ENCODE measurements at places on chromosomes 3 and 15.

DNA sequence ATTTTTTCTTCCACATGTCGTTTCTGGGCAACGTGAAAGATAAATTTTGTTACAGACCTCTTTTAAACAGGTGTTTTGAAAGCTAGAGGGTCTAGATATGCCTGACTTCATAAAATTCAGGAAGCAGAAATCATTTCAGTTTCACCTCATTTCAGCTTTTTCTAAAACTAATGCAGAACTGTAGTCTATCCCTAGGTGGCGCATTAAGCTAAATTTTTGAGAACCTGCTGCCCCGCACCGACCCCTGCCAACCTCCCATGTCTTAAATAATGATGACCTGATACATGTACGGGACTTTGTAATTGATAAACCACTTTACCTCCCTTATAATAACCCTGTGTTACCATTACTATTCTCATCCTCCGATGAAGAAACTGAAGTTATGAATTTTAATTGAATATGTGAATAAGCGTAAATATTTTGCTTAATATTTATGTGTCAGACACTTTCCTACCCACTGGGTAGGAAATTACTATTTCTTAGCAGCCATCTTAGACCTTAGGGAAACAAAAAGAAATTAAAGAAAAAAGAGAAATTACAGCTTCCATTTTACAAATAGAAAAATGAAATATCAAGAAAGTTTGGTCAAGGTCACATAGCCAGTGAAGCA lies 78.7 kb upstream of the GCNT3 start:
- no peak for DNase-seq

- no peak for DNase-seq
These were observed 31.8 kb downstream of the REC114 start for GRCh38 chr15:73474785-73475184.

DNA sequence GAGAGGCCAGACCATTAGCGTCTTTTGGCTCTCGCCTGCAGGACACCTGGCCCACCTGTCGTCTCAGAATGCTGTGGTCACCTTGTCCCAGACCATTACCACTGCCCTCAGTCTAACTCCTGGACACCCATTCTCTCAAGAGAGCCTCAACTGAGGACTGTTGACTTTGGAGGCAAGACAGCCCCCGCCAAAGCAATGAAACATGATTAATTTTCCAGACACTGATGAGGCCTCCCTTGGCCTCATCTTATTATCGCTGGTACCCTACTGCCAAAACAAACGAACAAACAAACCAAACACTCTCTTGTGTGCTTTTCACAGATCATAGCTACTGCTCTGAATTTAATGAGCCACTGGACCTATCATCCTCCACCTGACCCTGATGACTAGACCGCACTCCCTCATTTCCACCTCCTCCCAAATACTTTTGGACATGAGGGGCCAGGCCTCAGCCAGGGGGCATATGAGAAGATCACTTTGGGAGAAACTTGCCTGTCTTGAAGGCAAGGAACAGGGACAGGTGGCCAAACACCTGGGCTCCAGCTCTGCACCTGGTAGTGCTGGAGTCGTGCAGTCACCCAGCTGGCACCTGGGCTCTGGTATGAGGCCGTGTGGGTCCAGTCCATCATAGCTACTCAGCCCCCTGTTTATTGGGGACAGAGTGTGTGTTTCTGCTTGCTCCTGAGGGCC lies 27.6 kb downstream of the ALS2CL start:
- no peak for DNase-seq

DNA sequence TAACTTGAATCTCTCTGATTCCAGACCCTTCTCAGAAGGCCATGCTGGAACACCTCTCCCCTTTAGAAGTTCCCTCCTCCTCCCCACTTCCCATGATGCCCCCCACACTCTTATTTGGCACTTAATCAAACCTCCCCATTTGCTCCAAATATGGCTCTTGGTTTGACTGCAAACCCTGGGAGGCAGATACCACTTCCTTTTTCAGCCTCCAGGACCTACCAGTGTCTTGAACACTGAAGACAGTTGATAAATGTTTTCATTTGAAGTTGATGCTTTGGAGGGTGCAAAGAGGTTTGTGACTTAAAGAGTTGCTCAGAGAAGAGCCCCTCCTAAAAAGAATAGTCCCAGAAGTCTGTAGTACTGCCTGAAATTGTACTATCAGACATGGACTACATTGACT lies 61.5 kb downstream of the SEMA5B start:
- DNase-seq = no peak

DNA sequence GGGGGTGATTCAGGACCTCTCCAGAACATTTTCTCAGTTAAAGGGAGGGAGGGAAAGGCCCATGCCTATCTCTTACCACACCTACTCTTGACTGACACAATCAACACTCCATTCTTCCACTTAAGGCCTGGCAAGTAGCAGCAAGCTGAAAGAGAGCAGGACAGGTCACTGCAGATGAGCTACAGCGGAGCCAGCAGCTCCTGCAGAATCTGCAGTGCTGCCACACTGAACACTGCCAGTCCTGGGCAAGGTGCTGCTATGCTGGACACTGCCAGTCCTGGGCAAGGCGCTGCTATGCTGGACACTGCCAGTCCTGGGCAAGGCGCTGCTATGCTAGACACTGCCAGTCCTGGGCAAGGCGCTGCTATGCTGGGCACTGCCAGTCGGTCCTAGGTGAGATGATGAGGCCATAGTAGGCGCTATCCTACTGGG lies 143.7 kb downstream of the MYLK start:
- DNase-seq = no peak

DNA sequence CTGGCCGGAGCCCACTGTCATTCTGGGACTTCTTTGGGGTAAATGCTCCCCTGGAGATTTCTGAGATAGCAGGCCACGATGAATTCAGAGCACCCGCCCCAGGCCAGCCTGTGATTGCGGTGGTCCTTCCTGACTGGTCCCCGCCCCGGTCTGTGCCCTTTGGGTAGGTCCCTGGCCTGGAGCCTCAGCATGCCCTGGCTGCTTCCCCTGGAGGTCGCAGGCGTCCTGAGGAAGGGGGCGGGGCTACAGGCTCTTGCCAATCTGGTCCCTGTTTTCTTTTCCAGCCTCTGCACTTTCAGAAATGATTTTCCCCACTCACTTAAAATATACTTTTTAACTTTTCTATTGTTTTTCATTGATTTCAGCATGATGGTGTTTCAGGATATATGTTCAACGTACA lies 250.2 kb upstream of the ATP10A start:
- DNase-seq = no peak

GRCh38 chr3:142495103-142495502 lies 47.3 kb upstream of the XRN1 start:
- no peak for DNase-seq

DNA sequence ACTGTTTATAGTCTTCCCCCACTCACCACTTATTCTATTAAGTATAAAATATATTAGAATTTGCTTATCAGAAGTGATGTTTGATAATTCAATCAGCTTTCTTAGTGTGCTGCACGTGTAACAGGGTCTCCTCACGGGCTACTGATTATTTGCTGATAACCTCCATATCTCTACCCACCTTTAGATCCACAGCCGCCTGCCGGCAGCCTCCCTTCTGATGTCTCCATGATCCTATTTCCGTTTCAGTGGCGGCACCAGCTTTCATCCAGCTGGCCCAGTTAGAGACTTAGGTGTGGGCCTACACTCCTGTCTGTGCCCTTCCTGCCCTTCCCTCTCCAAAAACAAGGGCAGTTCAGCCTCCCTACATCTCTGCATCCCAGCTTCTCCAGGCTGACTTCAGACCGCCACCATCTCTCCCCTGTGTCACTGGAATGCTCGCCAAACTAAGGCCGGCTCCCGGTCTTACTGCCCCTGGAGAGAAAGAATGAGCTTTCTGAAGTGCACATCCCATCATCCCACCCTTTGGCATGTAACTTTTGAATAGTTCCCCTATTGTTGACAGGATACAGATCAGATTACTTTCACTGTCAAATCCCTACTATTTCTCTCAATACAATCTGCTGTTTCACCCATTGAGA lies 76.6 kb upstream of the PRTG start:
- no peak for DNase-seq

DNA sequence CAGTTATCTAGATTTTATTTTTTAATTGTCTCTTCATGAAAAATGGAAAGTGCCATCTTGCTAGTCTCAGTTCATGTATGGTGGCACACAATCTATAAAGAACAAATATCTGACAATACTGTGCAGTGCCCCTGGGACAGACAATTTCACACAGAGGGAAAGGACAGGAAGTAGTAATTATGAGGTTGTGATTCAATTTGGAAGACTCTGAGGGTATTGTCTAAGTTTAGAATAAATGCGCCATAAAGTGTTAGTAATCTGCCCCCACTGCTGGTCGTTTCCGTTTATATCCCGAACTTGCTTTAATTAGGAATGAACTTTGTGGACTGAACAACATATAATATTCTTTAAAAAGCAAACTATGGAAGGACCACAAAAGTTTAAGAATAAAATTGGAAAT lies 196.4 kb upstream of the SLC24A5 start:
- DNase-seq = no peak

DNA sequence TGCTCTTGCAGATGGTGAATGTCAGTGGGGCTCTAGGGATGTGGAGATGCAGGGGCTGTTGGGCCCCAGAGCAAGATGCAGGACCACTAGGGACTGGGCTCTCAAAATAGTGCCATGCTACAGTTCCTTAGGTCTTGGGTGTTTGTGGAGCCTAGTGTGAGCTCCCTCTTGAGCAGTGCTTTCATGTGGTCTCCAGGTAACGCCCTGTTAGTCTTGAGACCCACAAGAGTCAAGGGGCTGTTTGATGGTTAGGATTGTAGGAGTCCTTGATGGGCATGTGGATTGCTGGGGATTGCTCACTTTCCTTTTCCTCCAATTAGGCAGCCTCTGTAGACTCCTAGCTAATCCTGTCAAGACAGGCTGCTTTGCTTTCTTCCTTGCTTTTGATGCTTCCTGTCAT lies 56.0 kb downstream of the CCDC66 start:
- DNase-seq = no peak

DNA sequence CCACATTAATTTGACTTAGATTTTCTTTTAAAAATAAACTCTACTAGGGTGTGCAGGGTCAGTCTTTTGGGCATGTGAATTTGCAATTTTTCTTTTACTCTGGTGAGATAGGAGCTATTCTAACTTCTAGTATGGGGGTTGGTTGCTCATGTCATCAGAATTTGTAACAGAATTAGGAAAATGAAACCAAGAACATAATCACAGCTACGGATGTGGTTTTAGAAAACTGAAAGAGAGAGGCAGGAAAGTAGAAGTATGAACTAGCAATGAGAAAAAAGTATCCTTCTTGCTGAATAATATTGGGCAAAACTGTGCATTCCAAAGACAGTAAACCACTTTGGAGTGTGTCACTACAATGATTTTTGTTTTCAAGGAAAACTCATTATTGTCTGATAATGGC lies 43.3 kb downstream of the ADPGK start:
- DNase-seq = no peak

DNA sequence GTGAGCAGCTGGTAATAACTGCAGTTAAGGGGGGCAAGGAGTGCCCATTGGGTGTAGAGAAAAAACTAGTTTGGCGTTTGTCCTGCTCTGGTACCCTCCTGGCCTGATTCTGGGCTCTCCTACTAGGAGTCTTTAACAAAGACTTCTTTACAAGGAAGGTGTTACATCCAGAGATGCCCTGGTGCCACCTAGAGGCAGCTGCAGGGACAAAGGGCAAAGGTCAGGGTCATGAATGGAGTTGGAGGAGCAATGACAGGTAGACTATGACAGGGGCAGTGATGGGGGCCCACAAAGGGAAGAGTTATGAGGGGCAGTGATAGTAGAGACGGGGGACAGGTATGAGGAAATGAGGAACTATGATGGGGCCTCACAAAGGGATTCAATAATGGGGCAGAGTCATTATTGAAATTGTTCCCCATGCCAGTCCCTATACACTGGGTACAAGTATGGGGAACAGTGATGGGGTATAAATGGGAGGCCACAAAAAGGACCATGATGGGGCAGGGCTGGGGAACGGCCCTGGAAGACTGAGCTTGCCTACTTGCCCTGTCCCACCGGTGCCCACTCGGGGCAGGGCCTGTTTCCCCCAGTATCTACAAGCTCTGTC lies 7.9 kb downstream of the CCDC71 start:
- peak; percentile 54 for DNase-seq

- no peak for DNase-seq
These were observed 118.8 kb downstream of the LPP start for GRCh38 chr3:188272481-188273372.

DNA sequence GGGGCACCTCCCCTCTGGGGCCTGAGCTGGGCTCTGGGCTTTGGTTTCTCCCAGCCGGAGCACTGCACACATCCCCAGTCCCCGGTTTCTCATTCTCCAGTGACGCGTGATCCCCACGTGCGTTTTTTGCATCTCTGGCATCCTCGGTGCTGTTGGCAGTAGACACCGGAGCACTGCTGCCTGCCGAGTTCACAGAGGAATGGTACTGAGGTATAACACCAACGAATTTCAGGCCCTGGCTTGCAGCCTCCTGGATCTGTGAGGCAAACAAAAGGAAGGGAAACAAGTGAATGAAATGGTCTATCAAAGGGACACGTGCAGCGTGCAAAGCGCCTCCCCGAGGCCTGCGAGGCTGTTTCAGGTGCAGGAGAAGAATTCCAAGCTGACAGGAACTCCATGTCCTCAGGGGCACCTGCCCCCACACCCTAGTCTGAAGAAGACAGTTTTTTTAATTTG lies 112.9 kb downstream of the OXNAD1 start:
- no peak for DNase-seq

DNA sequence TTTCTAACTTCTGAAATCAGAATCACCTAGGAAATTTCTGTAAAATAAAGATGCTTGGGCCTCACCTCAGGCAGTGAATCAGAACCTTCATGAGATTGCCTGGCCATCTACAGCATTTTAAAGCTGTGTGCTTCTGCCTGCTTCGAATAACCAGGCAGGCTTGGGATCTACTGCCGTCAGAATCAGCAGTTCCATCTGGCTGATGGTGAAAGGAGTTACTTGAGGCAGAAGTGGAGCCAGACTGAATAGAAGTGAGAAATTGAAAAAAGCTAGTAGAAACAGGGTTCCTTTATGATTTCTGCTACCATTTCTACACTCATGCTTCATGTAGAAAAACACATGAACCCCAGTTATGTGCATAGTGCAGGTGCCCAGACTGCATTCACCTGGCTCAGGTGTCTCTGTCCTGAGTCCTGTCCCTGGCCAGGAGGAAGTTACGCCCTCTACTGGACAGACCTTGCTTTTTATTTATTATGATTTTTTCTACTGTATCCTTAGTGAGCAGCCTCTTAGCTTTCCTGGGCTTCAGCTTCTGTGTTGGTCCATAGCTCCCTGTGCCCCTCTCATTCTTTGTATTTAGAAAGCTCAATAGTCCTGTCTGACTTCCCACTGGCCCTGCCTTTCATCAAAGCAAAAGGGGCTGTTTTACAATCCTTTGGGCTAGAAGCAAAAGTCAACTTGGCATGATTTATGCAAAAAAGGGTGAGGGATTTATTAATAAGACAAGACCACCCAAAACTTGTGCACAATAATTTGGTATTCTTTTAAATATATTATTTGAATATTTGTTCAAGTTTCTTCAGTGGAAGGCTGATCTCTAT lies 200.8 kb upstream of the GOLGA6L4 start:
- DNase-seq = no peak

DNA sequence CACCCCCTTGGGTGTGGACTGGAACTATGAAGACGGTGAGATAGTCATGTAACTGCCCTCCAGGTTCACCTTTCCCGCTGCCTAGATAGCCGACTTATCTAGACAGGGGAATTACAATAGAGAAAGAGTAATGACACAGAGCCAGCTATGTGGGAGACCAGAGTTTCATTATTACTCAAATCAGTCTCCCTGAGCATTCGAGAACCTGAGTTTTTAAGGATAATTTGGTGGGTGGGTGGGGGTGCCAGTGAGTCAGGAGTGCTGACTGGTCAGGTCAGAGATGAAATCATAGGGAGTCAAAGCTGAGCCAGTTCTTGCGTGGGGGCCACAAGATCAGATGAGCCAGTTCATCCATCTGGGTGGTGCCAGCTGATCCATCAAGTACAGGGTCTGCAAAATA lies 19.7 kb upstream of the DNAJC19 start:
- DNase-seq = no peak
